Stimulated activated CD8-positive, alpha-beta memory T cell treated with anti-CD3 and anti-CD28 coated beads, Interleukin-12 subunit alpha, Interleukin-12 subunit beta, amount 100 ng/mL, for 4 hours (primary cell): ENCODE measurements at places on chromosomes 13 and 19.

- no peak for DNase-seq
These were observed 194.0 kb downstream of the SHISA2 start for GRCh38 chr13:25857830-25858229.

DNA sequence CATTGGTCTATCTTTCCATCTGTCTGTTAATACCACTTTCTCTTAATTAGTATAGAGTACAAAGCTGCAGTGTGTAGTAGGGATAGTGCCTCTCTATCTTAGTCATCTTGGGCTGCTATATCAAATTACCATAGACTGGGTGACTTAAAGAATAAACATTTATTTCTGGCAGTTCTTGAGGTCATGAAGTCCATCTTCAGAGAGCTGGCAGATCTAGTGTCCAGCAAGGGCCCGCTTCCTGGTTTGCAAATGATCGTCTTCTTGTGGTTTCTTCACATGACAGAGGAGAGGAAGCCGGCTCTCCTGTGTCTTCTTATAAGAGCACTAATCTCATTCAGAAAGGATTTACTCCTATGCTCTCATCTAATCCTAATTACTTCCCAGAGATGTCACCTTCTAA is 6.1 kb downstream of the ZNF700 start:
- no peak for DNase-seq

- no peak for DNase-seq
These were observed 442 bp upstream of the FGF14 start for GRCh38 chr13:102402290-102402689.

- no peak for DNase-seq
These were observed 38.7 kb downstream of the ADGRE1 start for GRCh38 chr19:6925801-6926751.

DNA sequence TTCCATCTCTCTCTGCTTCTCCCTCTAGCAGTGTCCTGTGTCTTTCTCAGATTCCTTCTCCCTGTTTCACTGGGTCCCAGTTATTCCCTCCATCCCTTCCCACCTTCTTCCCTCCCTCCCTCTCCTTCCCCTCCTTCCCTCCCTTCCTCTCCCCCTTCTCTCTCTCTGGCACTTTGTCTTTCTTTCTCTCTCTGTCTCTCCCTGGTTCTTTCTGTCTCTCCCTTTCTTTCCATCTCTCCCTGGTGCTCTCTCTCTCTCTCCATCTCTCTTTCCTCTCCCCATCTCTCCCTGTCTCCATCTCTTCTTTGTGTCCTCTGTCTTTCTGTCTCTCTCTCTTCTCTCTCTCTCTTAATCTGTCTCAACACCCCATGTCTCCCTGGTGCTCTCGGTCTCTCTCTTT is 31.7 kb upstream of the CYP2B6 start:
- no peak for DNase-seq

DNA sequence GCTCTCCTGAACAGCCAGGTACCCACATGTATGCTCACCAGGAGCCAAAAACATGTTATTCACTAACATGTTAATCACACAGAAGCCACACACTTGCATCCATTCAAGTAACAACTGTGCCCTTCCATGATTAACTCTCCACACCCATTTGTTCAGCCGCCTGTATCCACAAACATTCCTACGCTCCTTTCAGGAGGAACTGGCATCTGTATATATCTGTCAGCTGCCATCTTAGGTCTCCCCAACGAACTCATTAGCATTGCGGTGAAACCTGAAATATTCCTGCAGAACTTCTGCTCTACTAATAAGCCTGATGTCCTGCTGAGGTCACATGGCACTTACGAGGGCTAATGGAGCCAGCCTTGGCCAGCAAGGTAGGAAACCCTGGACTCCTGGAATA is 33.0 kb downstream of the OLFM2 start:
- no peak for DNase-seq
